NCI-H524 (cell line): ENCODE measurements at places on chromosomes 12 and 14.

DNA sequence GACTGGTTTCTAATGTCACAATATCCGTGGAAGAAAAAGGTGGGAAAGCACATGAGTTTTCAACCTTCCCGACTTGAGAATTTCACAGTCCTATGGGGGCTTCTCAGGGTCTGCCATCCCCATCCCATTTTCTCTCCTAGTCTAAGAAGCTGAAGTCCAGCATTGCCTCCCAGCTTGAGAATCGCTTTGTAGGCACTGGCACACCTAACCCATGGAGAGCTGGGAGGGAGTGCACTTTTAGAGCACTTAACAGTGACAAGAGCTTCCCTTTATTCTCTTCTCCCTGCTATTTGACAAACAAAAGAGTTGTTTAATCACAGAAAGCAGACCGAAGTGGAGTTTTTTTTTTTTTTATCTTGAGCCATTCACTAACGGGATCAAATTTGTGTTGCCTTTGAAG is 22.8 kb upstream of the SRRM4 start:
- no peak for DNase-seq

GRCh38 chr12:26026713-26027112 is 68.2 kb downstream of the RASSF8 start:
- no peak for DNase-seq

DNA sequence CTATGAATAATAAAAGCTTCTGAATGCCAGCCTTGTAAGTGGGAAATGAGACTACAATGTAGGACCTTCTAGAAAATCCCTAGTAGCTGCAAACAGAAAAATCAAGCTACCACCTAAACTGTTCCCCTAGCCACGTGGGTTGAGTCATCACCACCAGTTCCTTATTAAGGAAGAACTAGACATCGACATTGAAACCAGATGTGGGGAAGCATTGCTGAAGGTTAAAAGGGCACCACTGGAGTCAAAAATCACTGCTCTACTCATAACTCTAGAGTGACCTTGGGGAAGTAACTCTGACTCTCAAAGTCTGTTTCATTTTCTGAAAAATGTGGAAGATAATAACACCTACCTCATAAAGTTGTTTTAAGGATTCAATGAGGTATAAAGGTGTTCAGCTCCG is 9.4 kb upstream of the CNIH1 start:
- no peak for DNase-seq

GRCh38 chr14:35861204-35861868 is 35.2 kb downstream of the BRMS1L start:
- no peak for DNase-seq
